Left ventricle myocardium superior (tissue), 1 donor: ENCODE measurements at places on chromosomes 2 and 18. TPM values are rescaled to one million over a fixed set of nuclear protein-coding genes. Genes with fewer than 3 reads are reported as not detected.

Gene RESP18
- not detected for total RNA-seq

Gene KCNJ3
- total RNA-seq = 2.0 TPM

Gene REG1B
- total RNA-seq = not detected

Gene LOXHD1
- total RNA-seq = 0.74 TPM
